Right lobe of liver (tissue), 6 donors: ENCODE measurements at places on chromosomes 13 and 19. TPM values are rescaled to one million over a fixed set of nuclear protein-coding genes. Genes with fewer than 3 reads are reported as not detected.

DNA sequence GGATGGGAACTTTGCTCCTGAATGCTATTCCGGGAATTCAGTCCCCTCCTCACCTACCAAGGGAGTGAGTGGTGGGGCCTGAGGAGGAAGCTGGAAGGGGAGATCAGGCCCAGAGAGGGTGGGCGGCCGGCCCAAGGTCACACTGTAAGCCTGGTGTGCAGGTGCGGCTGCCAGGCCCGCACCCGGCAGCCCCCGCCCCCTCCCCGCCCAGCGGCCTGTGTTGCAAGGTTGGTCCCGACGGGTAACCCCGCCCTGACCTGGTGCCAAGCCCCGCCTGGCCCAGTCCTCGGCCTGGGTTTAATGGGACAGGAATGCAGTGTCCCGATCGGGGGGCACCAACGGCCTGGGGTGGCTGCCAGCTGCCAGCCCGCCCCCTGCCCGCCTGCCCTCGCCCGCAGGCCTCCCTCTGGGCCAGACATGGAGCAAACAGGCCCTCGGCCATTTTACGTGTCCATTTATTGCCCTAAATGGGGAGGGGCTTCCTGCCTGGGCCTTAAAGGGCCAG lies 5.5 kb downstream of the ZBTB7A start:
- DNase-seq: peak; percentile 97

HPN gene
- 408 TPM for total RNA-seq

- peak; percentile 41 for DNase-seq
Observed at GRCh38 chr13:102400675-102401145, 1.1 kb downstream of the FGF14 start.

GRCh38 chr19:39070888-39071287 lies 13.3 kb upstream of the ACP7 start:
- no peak for DNase-seq

LILRA1 gene
- total RNA-seq: 0.90 TPM

SRRM5 gene
- 0.22 TPM for total RNA-seq

TMEM145 gene
- not detected for total RNA-seq
